ENCODE measurements at places on chromosomes 4 and X.

DNA sequence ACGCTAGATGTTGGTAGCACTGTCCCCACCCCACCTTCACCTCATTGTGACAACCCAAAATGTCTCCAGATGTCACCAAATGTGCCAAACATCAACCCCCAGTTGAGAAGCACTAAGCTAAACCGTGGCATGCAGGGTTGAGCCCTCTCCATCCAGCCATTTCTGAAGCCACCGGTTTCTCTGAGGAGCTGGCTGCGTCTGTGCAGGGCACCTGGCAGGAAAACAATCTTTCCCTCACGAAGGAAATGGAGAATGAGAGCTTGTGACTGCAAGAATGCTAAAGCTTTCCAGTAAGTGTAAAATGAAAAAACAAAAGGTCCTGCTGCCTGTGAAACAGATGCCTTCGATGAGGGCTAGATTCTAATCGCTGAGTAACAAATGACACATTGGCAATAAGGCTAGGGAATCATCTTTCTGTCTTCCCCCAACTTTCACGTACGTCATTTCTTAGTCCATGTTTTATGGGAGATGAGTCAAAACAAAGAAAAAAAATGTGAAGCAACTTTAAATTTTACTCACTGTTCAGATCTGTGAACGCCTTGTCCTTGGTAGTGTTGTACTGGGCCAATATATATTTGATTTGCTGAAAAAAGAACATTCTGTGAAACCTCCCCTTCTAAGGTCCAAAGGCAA lies 59.9 kb downstream of the PROM1 start:
- H3K36me3 ChIP-seq: no peaks in the 10 kb centered on the region
- peaks cover 32% of the 10 kb centered on the region for H3K27me3 ChIP-seq
- H3K27ac ChIP-seq: peak overlapping the region; percentile 64
- H3K4me3 ChIP-seq: no peak overlapping the region
- no peak for DNase-seq

GRCh38 chrX:109600237-109600651 lies 24.7 kb downstream of the KCNE5 start:
- no peaks in the 10 kb centered on the region for H3K36me3 ChIP-seq
- H3K4me1 ChIP-seq: no peaks in the 10 kb centered on the region
- H3K4me3 ChIP-seq: no peak overlapping the region
- DNase-seq: no peak
- H3K27me3 ChIP-seq: peaks cover 73% of the 10 kb centered on the region

- no peaks in the 10 kb centered on the region for H3K36me3 ChIP-seq
- DNase-seq: no peak
- peaks cover 5% of the 10 kb centered on the region for H3K27me3 ChIP-seq
Measured at GRCh38 chr4:89101256-89102161, 9.8 kb upstream of the TIGD2 start.

DNA sequence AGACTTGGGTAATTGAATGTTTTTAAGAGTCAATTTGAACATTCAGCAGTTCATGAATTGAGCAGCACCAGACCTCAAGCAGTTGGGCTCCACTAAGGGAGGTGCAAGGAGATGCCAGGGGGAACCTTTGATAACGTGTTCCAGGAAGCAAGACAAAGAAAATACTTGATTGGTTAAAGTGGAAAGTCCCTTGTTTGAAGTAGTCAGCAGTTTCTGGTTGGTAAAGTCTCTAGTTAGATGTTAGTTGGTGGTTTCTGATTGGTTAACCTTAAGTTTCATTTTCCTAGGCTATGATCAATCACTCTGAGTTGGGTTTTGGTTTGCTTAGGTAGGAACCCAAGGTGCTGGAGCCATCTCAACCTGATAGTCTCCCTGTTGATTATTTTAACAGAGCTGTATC lies 4.0 kb downstream of the HERC6 start:
- H3K27ac ChIP-seq: peak overlapping the region; percentile 91
- peak overlapping the region; percentile 41 for H3K4me3 ChIP-seq
- peaks cover 28% of the 10 kb centered on the region for H3K36me3 ChIP-seq
- peak; percentile 54 for DNase-seq
- no peaks in the 10 kb centered on the region for H3K27me3 ChIP-seq

- no peak overlapping the region for H3K4me3 ChIP-seq
- no peak for DNase-seq
- no peak overlapping the region for H3K27ac ChIP-seq
- peaks cover 53% of the 10 kb centered on the region for H3K4me1 ChIP-seq
- peaks cover 18% of the 10 kb centered on the region for H3K36me3 ChIP-seq
Measured at GRCh38 chr4:81490403-81491160, 18.9 kb upstream of the RASGEF1B start.

DNA sequence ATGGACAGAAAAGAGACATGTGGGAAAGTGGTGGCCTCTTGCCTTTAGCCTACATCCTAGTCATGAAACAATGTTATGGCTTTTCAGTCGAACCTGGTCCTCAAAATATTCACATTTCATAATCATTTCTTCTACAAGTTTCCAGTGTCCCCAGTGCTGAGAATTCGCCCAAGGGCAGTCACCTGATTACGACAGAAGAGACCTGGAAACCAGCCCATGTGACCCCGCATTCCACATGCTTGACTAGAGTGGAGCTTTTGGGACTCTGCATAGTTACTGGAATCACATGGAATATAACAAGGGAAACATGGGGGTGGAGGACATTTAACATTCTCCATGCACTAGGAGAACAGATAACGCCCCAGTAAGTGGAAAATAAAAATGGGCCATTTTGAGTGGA lies 100.1 kb downstream of the PPARGC1A start:
- DNase-seq: no peak
- no peaks in the 10 kb centered on the region for H3K4me1 ChIP-seq
- no peak overlapping the region for H3K4me3 ChIP-seq
- H3K27me3 ChIP-seq: no peaks in the 10 kb centered on the region

DNA sequence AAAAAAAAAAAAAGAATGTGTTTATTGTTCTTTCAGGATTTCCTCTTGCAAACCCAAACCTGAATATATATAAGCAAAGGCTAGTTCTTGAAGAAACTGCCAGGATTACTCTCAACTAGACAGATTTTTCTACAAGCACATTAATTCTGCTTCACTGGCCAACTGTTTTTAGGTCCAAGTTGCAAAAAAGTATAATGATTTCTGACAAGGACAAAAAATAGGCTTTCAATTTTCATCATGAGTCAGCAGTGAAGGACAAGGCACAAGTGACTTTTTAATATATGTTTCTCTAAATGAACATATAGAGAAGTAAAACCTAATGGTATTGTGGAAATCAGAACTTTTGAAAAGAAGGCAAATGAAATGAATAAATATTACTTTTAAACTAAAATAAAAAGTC lies 73.7 kb downstream of the ELOVL6 start:
- no peaks in the 10 kb centered on the region for H3K27me3 ChIP-seq
- no peak overlapping the region for H3K4me3 ChIP-seq
- H3K36me3 ChIP-seq: peaks cover 4% of the 10 kb centered on the region
- peaks cover 20% of the 10 kb centered on the region for H3K4me1 ChIP-seq
- no peak for DNase-seq

DNA sequence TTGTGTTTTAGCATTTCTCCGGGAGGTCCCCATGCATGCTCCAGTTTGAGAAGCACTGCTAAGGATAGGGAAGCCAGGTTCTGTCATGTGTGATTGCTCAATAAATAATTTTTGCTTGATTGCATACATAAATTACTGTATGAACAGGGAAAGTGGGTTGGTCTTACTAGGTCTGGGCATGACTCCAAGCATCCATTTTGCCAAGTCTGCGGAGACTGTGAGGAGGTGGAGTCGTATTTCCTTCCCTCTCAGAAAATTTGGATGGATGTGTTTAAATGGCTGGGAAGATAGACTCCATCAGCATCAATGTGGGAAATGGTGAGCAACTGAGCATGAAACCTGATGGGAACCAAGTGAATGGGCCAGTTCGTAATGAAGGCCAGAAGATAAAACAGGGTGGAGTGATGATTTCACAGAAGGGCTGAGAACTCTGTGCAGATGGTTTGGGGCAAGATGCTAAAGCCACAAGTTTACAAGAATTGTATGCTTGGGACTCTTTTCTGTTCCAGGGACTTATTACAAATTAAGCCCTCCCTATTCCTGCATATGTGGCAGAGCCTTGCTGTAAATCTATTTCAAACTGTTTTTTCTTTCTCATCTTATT lies 84.1 kb downstream of the NHS start:
- H3K4me3 ChIP-seq: no peak overlapping the region
- peaks cover 48% of the 10 kb centered on the region for H3K27me3 ChIP-seq
- H3K27ac ChIP-seq: no peak overlapping the region
- DNase-seq: no peak

- no peak for DNase-seq
- peaks cover 30% of the 10 kb centered on the region for H3K36me3 ChIP-seq
- no peaks in the 10 kb centered on the region for H3K27me3 ChIP-seq
- no peak overlapping the region for H3K27ac ChIP-seq
- H3K4me1 ChIP-seq: no peaks in the 10 kb centered on the region
- H3K4me3 ChIP-seq: no peak overlapping the region
Measured at GRCh38 chr4:150859453-150859852, 155.6 kb downstream of the LRBA start.

Measured in activated T-cell treated with anti-CD3 and anti-CD28 coated beads, Interleukin-2, amount 50 U/mL, for 24 hours (primary cell).